ENCODE measurements at places on chromosomes 7 and 10.

- no peak for DNase-seq
These were observed 43.2 kb downstream of the DPYSL4 start for GRCh38 chr10:132229834-132230556.

GRCh38 chr7:21568762-21569161 is 25.9 kb downstream of the DNAH11 start:
- DNase-seq: no peak

- DNase-seq: no peak
These were observed 3.3 kb upstream of the ZNF746 start for GRCh38 chr7:149500910-149501309.

DNA sequence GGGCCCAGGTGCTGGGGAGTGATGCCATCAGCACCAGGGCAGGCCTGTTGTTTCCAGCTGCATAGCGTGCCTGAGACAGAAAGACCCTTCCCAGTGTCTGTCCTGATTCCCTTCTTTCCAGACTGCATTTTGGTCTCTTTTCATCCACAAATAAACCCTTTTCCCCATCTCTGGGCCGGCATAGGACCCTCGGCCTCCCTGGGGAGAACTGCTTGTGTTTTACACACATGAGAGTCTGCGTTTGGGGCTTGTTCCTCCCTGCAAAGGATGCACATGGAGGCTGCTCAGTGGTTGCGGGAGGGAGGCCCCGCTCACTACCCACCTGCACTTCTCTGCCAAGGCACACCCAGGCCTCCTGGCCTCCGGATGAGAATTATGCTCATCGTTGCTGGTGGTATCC is 5.8 kb upstream of the MMP21 start:
- DNase-seq: no peak

GRCh38 chr10:103660364-103661197 is 167.1 kb downstream of the NEURL1 start:
- no peak for DNase-seq

DNA sequence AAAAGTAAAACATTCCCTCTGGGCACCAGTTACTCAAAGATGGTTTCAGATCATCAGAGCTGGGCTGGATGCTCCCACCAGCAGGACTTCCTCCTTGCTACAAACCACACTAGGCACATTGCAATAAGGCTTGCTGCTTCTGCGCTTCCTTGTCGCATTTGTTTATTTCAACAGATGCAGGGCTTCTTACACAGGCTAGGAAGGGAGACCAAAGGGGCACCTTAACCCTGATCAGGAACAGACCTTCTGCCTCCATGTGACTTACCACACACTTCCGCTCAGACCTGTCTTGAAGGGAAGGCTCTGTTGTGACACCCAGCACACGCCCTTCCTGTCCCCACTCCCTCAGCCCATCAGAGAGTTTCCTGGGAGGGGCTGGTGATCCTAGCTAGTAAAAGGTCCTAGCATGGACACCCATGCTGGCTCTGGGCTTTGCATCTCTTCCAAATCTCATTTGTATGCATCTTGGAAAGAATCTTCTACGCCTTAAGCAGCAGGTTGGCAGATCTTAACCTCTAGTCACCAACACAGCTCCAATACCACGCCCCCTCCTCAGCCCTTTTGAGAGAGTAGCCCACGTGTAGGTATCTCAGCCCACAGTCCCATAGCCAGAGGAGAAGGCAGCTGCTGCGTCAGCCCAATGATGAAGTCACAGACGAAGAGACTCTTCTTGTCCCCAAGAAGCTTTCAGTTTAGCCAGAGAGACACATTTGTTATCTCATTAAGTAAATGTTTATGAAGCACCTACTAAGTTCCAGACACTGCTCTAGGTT is 47.1 kb upstream of the SVIL start:
- DNase-seq: no peak

DNA sequence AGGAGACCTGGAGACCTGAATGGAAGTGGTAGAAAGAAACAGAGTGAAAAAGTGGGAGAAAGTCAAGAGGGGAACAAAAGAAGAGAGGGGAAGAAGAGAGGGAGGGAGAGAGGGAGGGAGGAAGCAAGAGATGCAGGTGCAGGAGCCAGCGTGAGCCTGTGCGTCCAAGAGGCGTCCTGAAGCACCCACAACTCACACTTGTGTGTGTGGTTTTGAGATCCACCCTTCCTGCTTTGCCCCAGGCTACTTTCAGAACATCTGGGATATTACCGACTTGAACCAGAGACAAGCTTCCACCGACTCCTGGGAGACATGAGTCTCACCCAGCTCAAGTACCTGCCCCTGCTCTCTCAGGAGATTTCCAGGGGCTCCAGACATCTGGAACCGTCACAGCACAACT is 9.8 kb downstream of the AFAP1L2 start:
- DNase-seq: no peak

DNA sequence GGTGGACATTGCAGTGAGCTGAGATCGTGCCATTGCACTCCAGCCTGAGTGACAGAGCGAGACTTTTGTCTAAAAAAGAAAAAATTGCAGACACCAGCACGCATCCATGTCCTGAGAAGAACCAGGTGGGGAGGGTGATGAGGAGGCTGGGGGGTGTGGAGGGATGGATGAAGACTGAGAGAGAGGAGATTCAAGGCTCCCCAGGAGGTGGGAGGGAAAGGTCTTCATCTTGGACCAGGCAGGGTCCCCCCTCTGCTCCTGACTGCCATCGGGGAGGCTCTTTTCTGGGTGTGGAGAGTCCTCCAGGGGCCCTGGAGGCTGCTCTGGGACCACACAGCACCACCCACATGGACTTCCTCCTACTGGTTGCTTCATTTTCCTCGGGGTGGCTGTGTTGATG is 1.5 kb downstream of the SCART1 start:
- DNase-seq: no peak

- DNase-seq: peak; percentile 62
These were observed 147.3 kb downstream of the NRCAM start for GRCh38 chr7:108308903-108309302.

- DNase-seq: no peak
These were observed 238.4 kb upstream of the PLXDC2 start for GRCh38 chr10:19577807-19578206.

GRCh38 chr7:156120552-156120951 is 308.3 kb upstream of the SHH start:
- DNase-seq: no peak

GRCh38 chr7:132076301-132077035 is 499.8 kb downstream of the PLXNA4 start:
- DNase-seq: no peak

GRCh38 chr10:72223743-72224101 is 7.6 kb upstream of the ASCC1 start:
- DNase-seq: no peak

DNA sequence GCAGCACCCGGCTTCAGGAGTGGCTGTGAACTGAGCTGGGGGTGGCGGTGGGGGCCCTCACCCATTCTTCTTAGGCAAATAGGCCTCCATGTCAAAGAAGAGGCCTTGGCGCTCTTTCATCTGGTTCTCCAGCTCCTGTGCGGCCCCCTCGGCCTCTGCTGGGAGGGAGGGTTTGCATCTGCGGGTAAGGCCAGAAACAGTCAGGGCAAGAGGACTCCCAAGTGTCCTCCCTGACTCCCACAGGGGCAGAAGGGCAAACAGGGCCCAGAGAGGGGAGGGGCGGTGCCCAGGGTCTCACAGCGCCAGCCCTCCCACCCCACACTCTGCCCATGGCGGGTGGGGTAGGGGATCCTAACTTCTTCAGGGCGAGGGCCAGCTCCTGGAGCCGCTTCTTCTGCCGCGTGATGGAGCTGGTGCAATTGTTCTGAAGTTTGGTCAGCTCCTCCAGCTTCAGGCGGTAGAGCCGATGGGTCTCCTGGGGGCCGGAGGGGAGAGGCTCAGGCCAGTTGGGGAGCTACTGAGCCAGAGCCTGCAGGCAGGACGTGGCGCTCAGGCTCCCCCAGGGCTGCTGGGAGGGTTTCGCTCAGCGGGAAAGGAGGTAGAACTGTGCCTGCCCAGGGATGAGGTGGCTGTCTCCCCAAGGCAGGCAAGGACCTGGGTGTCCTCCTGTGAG is 2.2 kb downstream of the TMEM120A start:
- DNase-seq: no peak

- DNase-seq: no peak
These were observed 7.6 kb upstream of the PDE1C start for GRCh38 chr7:32077806-32078205.

DNA sequence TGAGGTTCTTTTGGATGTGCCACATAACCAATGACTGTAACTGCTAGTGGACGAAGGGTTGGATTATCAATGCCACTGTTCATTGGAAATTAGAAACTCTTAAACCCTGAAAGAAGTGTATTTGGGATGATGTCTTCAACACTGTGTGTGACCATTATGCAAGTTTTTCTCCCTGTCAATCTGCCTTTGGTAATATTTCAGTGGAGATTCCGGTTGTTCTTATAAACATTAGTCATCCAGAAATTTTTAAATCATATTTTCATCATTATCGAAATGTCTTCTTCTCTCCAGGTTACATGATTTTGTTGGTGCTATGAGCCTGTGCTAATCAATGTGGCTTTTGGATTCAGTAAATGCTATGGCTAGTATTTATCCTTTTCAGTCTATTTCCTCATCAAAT is 61.7 kb upstream of the KLF6 start:
- no peak for DNase-seq

GRCh38 chr10:35225204-35225603 is 98.6 kb downstream of the CREM start:
- DNase-seq: no peak

GRCh38 chr10:60031183-60031582 is 124.8 kb upstream of the CCDC6 start:
- no peak for DNase-seq

- no peak for DNase-seq
These were observed 30.3 kb downstream of the ERCC6 start for GRCh38 chr10:49508654-49509053.
